ENCODE measurements at places on chromosomes 6 and 20.

GRCh38 chr20:15482525-15482924 lies 1090.7 kb downstream of the KIF16B start:
- DNase-seq = no peak

GRCh38 chr20:5141615-5142014 lies 14.8 kb downstream of the CDS2 start:
- no peak for DNase-seq

DNA sequence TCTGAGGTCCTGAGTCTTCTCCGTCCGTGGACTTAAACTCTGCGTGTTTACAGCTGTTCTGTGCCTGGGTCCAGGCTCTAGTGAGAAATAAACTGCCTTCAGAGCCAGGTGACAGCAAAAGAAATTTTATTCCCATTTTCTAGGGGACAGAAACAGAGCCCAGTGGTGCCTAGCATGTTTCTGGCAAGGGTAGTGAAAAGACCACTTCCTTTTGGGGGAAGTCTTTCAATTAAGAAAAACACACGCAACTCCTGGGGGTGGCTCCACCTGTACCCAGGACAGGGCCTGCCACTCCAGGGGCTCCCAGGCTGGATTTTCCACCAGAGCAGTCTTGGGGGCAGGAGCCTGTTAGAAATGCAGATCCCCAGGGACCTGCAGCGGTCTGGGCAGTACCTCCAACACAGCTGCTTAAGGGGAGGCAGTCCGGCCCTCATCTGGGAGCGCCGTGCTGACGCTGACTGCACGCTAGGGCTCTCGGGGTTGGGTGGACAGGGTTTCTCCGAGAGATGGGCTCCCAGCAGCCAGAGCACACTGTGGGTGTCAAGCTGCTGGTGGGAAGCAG lies 23.0 kb upstream of the AVP start:
- no peak for DNase-seq

GRCh38 chr6:69623357-69623756 lies 173.5 kb downstream of the LMBRD1 start:
- no peak for DNase-seq

GRCh38 chr6:127299522-127300240 lies 33.0 kb downstream of the RNF146 start:
- DNase-seq = no peak

GRCh38 chr6:111265842-111266241 lies 178.5 kb downstream of the SLC16A10 start:
- no peak for DNase-seq

- no peak for DNase-seq
These were observed 1.4 kb downstream of the NKX2-4 start for GRCh38 chr20:21395666-21396598.

DNA sequence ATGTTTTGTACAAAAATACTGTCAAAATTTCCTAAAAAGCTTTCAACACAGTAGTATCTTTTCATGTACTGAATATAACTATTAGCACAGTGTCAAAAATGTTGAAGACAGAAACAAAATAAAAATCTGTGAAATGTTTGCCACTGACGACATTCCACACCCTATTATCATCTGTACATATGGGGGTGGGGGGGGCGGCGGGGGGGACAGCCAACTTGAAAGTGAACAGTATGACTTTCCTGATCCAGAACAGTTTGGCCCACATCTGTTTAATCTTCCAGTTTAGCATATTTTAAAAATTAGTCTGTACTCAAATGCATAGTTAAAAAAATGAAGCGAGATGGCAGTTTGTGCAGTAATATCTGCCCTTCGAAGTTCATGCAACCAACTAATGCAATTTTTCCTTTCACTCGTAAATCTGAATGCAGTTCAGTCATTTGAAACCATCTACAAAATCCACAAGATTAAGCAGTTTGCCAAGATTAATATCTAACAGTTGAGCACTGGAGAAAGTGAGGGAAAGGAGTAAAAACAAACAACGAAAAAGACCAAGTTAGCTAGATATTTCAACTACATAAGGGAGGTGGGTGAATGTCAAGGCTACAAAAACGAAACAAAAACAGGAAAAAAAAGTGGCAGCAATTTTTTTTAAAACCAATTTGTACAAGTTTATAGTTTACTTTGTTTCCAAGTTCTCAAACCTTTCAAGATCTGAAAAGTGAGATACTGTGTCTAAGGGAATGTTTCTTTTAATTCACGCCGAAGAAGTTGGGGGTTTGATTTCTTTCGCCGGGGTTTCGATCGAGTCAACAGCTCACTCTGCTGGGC lies 1.9 kb downstream of the CITED2 start:
- no peak for DNase-seq

DNA sequence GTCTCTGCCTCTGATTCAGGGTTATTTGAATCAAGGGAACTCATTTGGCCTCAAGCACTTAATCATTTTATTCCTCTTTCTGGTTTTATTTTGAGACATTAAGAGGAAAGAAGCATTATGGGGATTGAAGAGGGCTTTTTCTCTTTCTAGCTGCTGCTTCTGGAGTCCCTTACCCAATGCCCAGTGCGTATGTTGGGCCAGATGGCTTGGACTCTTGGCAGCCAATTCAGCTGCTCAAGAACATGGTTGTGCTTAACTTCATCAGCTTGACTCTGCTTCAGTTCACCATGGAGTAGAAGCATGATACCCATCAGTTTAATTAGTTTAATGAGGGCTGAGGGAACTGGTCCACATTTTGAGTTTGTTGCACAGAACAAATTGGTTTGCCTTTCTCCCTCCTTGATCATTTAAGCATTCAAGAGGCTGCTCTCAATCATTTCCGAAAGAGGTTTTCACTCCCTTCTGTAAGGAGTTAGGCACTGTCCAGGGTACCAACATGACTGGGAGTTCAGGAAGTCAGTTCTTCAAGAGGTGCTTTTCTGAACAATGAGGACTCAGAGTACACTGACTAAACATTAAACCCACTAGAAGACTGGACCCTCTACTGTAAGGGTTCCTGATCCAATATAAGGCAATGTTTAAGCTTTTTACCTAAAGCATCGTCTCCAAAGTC lies 14.6 kb downstream of the PDYN start:
- no peak for DNase-seq

All from stimulated activated CD8-positive, alpha-beta memory T cell treated with anti-CD3 and anti-CD28 coated beads, Interleukin-7, amount 100 ng/mL, for 1 hour (primary cell).